ENCODE measurements at places on chromosomes 3 and 15.

DNA sequence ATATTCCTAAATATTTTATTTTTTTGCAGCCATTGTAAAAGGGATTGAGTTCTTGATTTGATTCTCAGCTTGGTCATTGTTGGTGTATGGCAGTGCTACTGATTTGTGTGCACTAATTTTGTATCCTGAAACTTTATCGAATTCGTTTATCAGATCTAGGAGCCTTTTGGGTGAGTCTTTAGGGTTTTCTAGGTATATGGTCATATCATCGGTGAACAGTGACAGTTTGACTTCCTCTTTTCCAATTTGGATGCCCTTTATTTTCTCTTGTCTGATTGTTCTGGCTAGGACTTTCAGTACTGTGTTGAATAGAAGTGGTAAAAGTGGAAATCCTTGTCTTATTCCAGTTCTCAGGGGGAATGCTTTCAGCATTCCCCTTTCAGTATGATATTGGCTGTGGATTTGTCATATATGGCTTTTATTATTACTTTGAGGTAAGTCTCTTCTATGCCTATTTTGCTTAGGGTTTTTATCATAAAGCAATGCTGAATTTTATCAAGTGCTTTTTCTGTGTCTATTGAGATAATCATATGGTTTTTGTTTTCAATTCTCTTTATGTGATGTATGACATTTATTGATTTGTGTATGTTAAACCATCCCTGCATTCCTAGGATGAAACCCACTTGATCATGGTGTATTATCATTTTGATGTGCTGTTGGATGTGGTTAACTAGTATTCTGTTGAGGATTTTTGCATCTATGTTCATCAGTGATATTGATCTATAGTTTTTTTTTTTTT, 11.4 kb upstream of the SLC9A9 start:
- DNase-seq: no peak
- H3K4me1 ChIP-seq: peaks cover 6% of the 10 kb centered on the region
- H3K36me3 ChIP-seq: no peaks in the 10 kb centered on the region
- no peak overlapping the region for H3K4me3 ChIP-seq

DNA sequence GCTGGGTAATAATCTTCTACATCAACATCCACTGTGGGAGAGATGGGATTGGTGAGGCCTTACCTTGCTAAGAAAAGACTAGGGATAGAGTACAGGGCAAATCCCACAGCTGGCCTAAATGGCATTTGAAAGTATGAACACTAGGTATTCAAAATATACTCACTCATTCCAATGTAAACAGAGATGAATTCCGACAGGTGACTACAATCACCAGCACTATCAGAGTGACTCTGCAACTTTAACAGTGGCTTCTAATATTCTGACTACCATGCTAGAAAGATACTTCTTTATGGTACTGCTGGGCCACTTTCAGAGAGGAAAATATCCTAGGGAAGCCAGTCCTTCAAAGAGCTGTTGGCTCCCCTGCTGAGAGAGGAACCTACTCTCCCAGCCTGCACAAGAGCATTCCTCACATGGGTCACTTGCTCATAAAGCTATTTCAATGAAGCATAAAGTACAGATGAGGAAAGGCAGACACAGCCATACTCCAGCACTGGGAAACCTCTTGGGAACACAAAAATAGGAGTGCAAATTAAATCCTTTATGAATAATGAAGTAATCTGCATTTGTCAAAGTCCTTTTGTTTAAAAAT, 21.5 kb upstream of the MAN2C1 start:
- H3K4me3 ChIP-seq: no peak overlapping the region
- no peaks in the 10 kb centered on the region for H3K27me3 ChIP-seq
- DNase-seq: no peak
- H3K36me3 ChIP-seq: peaks cover 84% of the 10 kb centered on the region

DNA sequence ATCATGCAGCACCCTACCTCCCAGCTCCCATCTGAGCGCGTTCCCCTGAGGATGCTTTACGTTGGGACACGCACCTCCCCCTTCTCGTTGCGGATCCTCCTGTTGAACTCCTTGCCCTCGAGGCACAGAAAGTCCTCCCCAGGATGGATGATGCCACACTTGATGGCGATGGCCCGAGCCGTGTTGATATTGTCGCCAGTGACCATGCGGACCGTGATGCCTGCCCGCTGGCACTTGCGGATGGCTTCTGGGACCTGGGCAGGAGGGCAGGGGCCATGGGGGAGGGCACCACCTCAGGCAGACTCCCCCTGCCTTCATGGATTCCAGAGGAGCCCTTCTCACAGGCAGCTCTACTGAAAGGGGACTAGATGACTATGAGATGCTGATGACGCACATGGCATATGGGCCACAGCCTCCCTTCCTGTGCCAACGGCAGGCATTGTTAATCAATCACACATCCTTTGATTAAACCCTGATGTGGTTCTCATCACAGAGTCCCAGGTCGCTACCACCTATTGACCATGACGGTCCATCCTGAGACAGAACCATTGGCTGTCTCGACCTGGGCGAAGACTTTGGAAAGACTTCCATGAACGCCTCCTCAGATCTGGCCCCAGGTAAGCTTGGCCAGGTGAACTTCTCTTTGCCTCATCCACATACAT, 29.5 kb upstream of the SEC13 start:
- H3K4me1 ChIP-seq: peaks cover 3% of the 10 kb centered on the region
- H3K4me3 ChIP-seq: no peak overlapping the region
- no peak for DNase-seq
- H3K27ac ChIP-seq: no peak overlapping the region
- peaks cover 13% of the 10 kb centered on the region for H3K27me3 ChIP-seq
- H3K36me3 ChIP-seq: peaks cover 4% of the 10 kb centered on the region

DNA sequence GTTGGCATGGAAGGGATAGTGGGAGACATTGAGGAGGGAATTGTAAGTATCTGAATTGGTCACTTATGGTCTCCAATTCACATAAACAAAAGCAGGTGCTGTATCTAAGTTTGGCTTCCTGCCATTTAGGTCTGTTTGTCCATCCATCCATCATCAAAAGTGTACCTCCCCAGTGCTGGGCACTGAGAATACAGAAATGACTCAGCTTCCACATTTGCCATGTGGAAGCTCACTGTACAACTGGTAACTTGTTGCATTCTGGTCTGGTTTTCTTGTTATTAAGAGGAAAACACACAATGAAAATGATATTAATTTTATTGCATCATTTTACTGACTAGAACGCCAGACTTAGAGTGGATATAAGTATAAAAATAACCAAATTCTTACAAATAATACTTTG, 30.9 kb upstream of the MUC13 start:
- no peak for DNase-seq
- no peaks in the 10 kb centered on the region for H3K27me3 ChIP-seq
- H3K27ac ChIP-seq: no peak overlapping the region
- H3K4me3 ChIP-seq: no peak overlapping the region
- H3K4me1 ChIP-seq: no peaks in the 10 kb centered on the region

DNA sequence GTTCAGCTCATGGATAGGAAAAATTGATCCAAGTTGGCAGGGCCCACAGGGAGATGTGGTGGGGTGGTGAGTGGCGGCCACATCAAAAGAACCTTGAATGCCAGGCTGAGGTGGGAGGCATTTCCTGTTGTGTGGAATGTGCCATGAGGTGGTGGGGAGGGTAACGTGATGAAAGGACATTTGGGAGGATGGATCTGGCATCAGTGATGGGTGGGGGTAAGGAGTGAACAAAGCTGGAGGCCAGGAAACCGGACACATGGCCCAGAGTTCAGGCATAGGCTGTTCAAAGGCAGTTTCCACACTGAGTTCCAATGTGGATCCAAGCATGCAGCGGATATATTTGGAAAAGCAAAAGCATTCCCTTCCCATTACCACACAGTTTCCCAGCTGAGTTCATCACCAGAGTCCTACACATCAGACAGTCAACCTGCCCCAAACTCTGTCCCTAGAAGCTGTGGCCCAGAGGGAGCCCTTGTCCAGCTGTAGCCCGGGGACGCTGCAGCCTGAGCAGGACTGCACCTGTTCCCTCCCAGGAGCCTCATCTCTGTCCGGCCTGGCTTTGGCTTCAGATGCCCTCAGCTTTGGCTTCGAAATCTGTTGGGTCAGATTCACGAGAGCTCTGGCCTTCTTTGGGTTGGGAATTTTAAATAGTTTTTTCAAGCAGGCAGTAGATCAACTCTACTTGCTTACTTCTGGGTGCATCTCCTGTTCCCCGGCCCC, 37.8 kb upstream of the GOLGA6B start:
- no peak overlapping the region for H3K27ac ChIP-seq
- no peaks in the 10 kb centered on the region for H3K4me1 ChIP-seq
- no peaks in the 10 kb centered on the region for H3K27me3 ChIP-seq
- H3K4me3 ChIP-seq: no peak overlapping the region
- DNase-seq: no peak
